ENCODE measurements at places on chromosomes 5 and 9. TPM values are rescaled to one million over a fixed set of nuclear protein-coding genes. Genes with fewer than 3 reads are reported as not detected.
A peak's percentile ranks its signal among the peaks of the same experiment; 100 is the strongest.

The MCCC2 gene
- total RNA-seq, result 48.4 TPM

The TRAPPC13 gene
- total RNA-seq, result 17.7 TPM

GRCh38 chr5:57327561-57328367 is 153.9 kb downstream of the GPBP1 start:
- no peak for DNase-seq

DNA sequence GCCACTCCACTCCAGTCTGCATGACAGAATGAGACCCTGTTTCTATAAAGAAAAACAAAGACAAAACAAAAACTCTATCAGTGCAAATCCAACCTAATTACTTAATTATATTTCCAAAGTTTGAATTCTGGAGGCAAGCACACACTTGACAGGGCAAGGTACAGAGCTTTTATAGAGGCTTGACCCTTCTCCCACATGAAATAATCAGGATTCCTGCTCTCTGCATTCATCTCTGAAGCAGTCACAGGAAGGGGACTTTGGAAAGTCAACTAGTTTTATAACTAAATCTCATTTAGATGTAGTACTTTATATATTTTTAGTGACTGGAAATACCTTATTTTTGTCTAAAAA is 91.9 kb upstream of the CHD1 start:
- DNase-seq, result no peak

- peak; percentile 42 for DNase-seq
Observed at GRCh38 chr5:40928886-40929448, 19.7 kb downstream of the C7 start.

DNA sequence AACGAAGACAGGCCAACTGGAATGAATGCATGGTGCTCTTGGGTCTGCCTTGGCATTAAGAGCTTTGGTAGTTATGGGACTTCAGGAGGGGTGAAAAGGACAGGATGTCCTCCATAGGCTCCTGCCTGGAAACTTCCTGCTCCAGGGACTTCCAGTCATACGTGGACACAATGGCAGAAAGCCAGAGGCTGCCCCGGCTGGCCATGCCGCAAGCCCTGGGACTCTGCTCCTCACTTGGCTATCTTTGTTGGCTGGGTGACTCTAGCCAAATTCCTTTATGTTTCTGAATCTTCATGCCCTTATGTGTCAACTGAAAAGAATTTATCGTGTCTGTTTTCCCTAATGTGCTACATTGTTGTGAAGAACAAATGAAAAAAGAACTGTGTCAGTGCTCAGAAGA is 136.9 kb downstream of the SIL1 start:
- no peak for DNase-seq

- DNase-seq, result no peak
Observed at GRCh38 chr5:127421471-127421870, 96.0 kb upstream of the PRRC1 start.

- no peak for DNase-seq
Observed at GRCh38 chr5:161305601-161306000, 240.9 kb downstream of the GABRB2 start.

Data from endodermal cell (in vitro differentiated cells).